ENCODE measurements at places on chromosomes 7 and 10.

GRCh38 chr10:87651801-87652200, 7.9 kb upstream of the PAPSS2 start:
- DNase-seq = no peak

GRCh38 chr7:10239695-10240345, 733.9 kb upstream of the PHF14 start:
- no peak for DNase-seq

DNA sequence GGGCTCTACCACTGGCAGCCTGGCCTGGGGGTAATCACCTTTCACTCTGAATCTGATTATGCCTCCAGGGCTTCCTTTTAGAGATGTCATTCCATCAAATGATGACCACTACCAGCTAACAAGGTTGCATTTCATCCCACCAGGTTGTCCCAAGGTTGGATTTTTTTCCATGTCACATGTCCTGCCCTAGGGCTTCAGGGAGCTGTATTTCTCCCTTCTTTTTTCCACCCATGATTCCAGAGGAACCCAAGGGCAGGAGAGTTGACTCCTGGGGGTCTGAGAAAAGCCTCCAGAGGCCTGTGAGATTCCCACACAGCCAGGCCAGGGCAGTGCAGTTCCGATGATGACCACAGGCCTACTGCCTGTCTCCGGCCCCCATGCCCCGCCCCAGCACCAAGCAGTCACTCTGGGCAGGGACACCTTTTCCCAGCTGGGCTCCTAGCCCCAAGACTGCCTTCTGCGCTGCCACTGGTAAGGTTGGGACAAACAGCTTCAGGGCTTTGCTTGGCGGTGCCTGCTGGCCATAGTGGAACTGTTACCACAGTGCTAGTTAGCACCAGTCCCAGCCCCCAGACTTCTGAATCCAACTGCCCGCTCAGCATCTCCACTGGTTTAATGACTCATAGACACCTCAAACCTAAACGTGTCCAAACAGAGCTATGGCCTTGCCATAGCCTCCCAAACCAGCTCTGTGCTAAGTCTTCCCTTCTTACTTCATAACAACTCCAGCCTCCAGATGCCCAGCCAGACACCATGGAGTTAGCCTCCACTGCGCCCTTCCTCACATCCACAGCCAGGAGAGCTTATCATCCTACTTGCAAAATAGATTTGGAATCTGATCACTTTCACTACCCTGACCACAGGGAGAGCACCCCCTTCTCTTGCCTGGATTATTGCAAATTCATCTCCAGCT, 133.7 kb downstream of the ARHGAP22 start:
- DNase-seq = no peak

DNA sequence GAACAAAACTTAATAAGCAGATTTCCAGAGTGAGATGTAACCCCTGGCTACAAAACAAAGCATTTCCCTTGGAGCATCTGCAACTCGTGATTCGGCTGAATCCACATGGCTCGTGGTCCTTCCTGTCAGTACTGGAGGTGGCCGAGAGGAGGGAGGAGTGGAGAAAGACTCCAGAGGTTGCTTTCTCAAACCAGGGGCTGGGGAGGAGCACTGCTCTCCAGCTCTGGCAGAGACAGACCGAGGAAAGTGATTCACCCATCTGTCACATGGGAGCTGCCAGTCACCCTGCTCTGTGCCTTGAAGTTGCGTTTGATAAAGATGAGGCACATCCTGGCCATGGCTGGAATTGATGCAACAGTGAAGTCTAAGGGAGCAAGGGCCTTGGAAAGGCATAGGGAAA, 72.7 kb downstream of the COL13A1 start:
- no peak for DNase-seq

GRCh38 chr7:78691584-78691983, 761.9 kb downstream of the MAGI2 start:
- no peak for DNase-seq

DNA sequence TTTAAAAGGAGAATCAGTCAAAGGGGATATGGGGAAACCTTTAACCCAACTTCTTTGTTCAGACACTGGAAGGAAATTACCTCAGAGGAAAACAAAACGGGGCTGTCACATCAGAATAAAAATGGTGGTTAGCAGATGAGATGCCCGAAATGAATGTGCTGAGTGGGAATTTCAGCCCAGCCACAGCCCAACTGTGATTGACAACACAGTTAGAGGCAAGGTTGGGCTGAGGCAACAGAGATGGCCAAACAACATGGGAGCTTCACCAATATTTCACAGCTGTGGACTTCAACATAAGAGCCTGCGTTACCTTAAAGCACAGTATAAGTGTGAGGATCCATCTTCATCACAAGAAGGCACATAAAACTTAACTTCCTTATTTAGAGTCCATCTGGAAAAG, 133.5 kb upstream of the PTPRZ1 start:
- DNase-seq = no peak

GRCh38 chr10:753530-753929, 64.1 kb upstream of the DIP2C start:
- no peak for DNase-seq

DNA sequence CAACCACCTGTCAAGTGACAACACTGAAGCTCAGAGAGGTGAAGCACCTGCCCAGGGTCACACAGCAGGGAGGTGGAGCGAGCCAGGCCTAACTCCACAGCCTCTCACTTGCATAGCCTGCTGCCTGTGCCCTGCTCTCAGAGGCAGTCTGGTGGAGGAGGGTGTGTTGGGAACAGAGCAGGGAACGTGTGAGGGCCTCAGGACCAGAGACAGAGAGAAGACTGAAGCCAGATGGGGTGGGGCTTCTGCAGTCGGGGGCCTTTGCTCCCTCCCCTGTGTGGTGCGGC, 114.0 kb downstream of the PTPN20 start:
- no peak for DNase-seq

DNA sequence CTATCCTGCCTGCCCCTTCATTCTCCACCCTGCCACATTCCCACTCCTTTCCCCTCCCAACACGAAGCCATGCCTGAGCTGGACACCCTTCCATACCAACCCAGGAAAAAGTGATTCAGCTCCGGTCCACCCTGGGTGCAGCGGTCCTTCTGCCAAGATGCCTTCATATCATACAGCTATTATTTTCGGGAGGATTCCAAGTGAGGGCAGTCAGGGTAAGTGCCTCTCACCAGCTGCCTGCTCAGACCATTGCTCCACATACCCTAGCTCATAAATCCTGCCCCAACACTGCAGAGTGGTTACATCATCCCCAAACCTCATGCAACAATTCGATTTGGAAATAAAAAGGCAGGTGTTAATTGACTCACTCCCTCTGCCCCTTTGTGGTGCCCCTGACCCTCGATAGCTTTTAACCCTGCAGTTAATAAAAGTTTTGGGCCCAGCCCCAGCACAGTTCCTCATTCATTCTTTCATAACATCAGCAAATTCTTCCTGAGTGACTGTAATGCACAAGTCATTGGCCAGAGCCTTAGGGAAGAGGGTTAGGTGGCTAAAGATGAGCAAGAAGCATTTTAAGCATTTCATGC, 42.6 kb downstream of the ZNF503 start:
- DNase-seq = no peak

DNA sequence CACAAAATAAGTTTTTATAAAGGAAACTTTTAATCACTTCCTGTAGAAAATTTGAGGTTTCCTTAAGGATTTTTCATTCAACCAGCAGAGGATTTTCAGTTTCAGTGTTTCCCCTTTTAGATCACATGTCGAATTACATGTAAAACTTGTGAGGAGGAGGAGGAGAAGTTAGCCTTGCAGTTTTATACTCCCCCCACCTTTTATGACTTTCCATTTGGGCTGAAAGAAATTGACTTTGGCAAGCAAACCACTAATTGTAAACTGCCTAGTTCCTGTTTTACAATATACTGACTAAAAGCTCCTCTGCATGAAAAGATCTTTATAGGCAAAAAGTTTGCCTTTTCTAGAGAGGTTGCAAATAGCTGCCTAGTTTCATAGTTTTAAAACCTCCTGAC, 3.0 kb downstream of the BAMBI start:
- no peak for DNase-seq

- DNase-seq = no peak
Observed at GRCh38 chr7:15853832-15854470, 167.5 kb upstream of the MEOX2 start.

- no peak for DNase-seq
Observed at GRCh38 chr7:95396136-95397032, at the start of gene PON3. PON3 (minus strand) TSS chr7:95396375; CDS start chr7:95396350, 25 bp downstream.

DNA sequence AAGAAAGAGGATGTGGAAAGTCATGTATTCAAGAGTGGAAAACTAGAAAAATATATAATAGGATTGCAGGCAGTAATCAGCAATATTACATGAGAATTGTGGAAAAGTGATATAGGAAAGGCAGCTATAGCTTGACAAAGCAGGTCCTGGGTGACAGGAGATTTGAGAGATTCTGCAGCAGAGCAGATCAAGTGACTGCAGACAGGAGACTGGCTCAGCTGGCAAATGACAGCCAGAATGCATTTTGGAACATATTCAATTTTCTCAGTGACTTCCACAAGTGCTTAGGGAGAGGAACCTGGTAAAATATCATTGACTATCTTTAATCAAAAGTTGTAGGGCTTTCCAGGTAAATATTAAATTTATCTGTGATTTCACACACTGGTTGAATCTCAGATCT, 260.5 kb upstream of the CACNA2D1 start:
- no peak for DNase-seq

DNA sequence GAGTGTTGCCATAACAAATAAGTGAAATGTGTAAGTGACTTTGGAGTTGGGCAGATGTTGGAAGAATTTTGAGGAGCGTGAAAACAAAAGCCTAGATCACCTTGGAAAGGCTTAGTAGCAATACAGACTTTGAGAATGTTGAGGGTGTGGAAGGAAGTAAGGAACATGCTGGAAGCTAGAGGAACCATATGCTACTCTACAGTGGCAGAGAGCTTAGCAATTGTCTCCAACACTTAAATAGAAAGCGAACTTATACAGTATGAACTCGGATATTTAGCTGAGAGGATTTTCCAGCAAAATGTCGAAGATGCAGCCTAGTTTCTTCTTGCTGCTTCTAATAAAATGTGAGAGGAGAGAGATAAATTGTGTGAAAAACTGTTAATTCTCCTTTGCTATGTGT, 271.2 kb downstream of the ADRA2A start:
- DNase-seq = no peak

DNA sequence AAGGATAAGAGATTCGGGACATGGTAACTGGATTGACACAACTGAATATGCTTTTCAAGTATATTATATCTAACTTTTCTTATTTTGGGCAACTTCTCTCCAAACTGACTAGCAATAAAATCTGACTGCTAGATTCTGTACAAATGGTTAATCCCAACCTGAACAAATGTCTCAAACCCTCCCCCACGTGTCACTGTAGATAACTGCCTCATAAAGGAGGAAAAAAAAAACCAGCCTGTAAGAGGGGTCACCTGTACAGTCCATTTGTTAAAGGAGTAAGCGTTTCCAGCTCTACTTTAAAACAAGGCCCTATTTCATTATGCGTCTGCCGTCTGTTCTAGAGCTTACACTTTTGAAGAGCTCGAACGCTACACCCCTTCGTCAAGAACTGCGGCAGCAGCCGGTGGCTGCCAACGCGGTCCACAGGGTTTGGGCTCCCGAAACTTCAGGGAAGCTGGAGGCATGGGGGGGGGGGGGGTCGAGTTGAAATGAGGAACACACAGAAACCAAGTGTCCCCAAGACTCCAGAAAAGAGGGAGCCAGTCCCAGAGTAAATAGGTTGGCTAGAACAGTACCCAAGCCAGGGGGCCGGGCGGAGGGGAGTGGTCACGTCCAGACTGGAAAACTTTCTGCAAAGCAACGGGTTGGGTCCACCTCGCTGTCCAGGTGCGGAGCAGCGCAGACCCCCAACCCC, 492 bp downstream of the COG5 start:
- DNase-seq = no peak

- DNase-seq = no peak
Observed at GRCh38 chr7:997404-998395, 14.7 kb downstream of the CYP2W1 start.

GRCh38 chr7:77326131-77326530, 90.0 kb downstream of the GSAP start:
- no peak for DNase-seq
